NAMALWA (cell line): ENCODE measurements at places on chromosomes 2 and 18.
A peak's percentile ranks its signal among the peaks of the same experiment; 100 is the strongest.

DNA sequence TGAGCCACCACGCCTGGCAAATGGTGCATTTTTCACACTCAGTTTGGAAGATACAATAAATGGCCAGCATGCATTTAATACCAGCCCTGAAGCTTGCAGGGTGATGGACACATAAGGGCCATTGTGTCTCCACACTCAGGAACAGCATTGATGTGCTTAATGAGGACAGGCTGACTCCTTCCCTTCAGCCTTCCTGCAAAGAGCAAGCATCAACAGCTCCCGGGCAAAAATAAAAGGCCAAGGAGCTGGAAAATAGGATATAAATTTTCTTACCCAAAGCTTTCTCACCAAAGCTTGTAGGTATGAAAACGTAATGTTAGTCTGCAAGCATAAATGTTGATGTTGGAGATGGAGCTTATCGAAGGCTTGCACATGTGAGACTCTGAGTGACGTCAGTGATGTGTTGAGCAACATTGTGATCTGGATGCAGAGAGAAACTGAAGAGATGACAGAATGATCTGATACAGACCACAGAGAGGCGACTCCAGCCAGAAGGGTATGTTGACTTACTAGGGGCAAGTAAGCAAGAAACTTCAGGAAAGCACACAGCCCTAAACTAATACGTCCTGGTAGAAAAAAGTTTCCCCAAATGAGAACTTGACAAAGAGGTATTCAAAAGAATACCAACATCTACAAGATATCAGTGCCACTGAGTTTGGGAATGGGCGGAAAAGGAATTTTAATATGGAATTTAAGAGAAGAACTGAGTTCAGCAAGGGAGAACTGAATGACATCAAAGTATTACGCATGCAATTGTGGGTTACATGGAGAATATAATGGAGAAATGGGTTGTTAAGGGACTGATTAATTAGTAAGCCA, 256.5 kb downstream of the TGIF1 start:
- DNase-seq: no peak

DNA sequence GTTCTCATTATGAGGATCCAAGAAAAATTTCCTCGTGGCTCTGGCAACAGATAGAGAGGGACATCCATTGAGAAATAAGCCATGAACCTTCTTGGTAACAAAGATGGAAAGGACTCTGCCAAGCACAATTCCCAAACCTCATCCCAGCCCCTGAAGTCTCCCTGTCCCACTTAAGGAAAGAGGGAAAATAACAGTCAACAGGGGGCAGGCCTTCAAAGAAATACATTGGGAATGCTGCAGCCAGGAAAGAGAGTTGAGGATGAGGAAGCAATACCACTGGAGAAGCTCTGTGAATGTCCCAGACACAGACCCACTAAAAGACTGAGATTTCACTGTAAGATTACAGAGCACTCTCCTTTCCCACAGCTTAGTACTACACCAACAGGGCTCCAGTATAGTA, 93.2 kb downstream of the CD226 start:
- DNase-seq: no peak

- peak; percentile 80 for DNase-seq
Measured at GRCh38 chr18:59823596-59824195, 76.1 kb upstream of the PMAIP1 start.

GRCh38 chr18:76524900-76525698, 30.1 kb upstream of the ZNF516 start:
- no peak for DNase-seq

- no peak for DNase-seq
Measured at GRCh38 chr2:28407976-28408690, 15.5 kb downstream of the FOSL2 start.
